ENCODE measurements at places on chromosomes 7 and 10. TPM values are rescaled to one million over a fixed set of nuclear protein-coding genes. Genes with fewer than 3 reads are reported as not detected.

AEBP1 gene
- 309 TPM for total RNA-seq

EBLN1 gene
- not detected for total RNA-seq

HNRNPH3 gene
- 12.5 TPM for total RNA-seq

RBM20 gene
- 0.12 TPM for total RNA-seq

DGKI gene
- total RNA-seq = 3.5 TPM

GBX1 gene
- not detected for total RNA-seq

DMBT1 gene
- 0.12 TPM for total RNA-seq

PTF1A gene
- total RNA-seq = not detected

CRHR2 gene
- not detected for total RNA-seq

CPED1 gene
- 124 TPM for total RNA-seq

CALD1 gene
- 992 TPM for total RNA-seq
